ENCODE measurements at places on chromosomes 13 and 19. TPM values are rescaled to one million over a fixed set of nuclear protein-coding genes. Genes with fewer than 3 reads are reported as not detected.

- no peak for DNase-seq
These were observed 406.2 kb downstream of the LIG4 start for GRCh38 chr13:107809125-107809524.

- DNase-seq, result no peak
These were observed 27.7 kb downstream of the TMEM161A start for GRCh38 chr19:19110410-19111135.

- DNase-seq, result no peak
These were observed 19.3 kb upstream of the DPP9 start for GRCh38 chr19:4742723-4743646.

GRCh38 chr19:19628501-19629134 is 598 bp upstream of the LPAR2 start:
- DNase-seq, result no peak

DNA sequence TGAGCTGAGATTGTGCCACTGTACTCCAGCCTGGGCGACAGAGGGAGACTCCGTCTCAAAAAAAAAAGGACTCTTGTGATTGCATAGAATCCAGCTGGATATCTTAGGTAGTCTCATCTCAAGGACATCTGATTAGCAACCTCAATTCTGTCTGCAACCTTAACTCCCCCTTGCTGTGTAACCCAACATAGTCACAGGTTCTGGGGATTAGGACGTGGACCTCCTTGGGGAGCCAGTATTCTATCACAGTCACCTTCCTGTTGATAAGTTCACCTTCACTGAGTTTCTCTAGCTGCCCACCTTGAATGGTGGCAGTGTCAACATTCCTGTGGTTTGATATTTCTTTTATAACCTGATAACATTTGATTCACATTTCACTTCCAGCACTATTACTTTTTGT is 27.2 kb downstream of the GPR18 start:
- no peak for DNase-seq

- no peak for DNase-seq
These were observed 2.2 kb downstream of the CLEC11A start for GRCh38 chr19:50725218-50725910.

- DNase-seq, result no peak
These were observed 2.5 kb downstream of the ZNF428 start for GRCh38 chr19:43616954-43617353.

- no peak for DNase-seq
These were observed at the start of gene FOXO1 for GRCh38 chr13:40666045-40666932. TSS of gene FOXO1 (minus strand) at chr13:40666641. CDS start at chr13:40666212, 429 bp downstream.

DNA sequence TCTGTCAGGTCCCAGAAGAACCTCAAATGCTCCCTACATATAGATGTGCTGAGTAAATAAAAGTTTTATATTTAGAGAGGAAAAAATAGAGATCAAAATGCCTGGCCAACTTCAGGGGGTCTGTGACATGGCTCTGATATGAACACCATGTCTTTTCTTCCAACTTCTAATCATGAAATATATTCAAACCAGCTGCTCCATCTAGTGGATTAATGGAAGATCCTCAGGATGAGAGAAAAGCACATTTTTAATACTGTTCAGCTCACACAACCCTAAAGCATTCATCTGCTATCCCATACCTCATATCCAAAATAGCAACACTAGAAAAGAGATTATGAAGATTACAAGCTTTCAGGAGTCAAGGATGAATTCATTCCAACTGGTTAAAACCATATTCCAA is 56.0 kb upstream of the DOCK9 start:
- no peak for DNase-seq

GRCh38 chr13:49185264-49185663 is 34.9 kb upstream of the MLNR start:
- no peak for DNase-seq

GRCh38 chr19:39410831-39411080 is 1.7 kb upstream of the PLEKHG2 start:
- no peak for DNase-seq

GRCh38 chr19:33157906-33158305 is 26.0 kb downstream of the WDR88 start:
- no peak for DNase-seq

DNA sequence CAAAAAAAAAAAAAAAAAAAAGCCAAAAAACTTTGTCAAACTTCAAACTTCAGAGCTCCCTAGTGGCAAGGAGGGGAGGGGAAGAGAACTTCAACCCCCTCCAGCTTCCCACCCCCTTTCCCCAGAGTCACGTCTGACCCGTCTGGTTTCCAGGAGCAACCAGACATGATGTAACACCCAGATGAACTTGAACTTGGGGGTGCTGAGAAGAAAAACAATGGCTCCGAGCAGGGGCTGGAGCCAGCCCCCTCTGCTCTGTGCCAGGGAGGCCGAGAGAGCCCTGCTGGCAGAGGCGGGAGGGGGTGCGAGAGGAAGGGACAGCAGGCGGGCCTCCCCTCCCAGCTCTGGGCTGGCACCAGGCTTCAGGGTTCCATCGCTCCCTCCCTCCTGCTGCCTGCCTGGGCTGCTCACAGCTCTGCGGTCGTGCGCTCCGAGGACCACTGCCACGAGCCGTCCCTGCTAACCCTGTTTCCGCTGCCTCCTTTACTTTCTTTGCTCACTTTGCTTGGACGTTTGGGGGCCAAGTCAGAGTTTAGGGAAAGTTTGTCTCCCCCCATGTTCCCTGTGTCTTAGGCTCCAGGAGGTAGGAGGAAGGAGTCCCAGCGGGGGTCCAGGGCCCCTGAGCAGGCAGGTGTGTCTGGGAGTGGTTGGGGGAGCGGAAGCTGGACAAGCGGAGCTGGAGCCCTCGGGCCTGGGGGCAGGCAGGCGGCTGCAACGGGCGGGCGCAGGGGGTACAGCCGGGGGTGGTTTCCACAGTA is 11.1 kb downstream of the LYL1 start:
- peak; percentile 80 for DNase-seq

DNA sequence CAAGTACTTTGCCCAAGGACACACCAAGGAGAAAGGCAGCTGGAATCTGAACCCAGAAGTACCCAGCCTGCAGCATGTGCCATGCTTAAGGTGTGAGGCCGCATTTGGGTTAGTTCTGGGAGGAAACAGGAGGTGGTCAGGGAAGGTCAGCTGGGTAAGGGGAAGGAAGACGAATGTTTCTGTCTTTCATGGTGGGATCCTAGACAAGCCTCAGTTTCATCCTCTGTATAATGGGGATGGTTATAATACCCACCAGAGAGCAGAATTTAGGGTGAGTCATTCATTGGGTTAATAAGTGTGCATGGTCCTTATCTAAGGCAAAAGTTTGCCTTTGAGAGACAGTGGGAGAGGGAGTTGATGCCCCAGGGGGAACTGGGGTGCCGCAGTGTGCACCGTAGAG is 3.6 kb downstream of the CCDC61 start:
- no peak for DNase-seq

DNA sequence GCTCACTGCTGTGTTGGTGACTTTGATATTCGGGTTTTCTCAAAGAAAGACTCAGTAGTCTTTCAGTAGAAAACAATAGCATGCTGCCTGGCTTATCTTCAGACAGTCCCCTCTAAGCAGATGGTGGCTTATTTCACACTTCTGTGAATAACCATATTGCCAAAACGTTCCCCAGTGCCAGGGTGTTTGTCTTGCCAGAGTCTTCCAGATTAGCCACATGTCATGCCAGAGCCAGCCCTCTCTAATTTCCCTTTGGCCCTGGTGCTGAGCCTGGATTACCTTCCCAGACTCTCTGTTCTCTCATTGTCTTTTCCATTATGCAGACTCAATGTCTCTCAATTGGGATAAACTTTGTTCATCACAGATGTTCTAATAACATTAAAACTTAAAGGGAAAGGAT is 488.0 kb upstream of the ATXN8OS start:
- no peak for DNase-seq

DNA sequence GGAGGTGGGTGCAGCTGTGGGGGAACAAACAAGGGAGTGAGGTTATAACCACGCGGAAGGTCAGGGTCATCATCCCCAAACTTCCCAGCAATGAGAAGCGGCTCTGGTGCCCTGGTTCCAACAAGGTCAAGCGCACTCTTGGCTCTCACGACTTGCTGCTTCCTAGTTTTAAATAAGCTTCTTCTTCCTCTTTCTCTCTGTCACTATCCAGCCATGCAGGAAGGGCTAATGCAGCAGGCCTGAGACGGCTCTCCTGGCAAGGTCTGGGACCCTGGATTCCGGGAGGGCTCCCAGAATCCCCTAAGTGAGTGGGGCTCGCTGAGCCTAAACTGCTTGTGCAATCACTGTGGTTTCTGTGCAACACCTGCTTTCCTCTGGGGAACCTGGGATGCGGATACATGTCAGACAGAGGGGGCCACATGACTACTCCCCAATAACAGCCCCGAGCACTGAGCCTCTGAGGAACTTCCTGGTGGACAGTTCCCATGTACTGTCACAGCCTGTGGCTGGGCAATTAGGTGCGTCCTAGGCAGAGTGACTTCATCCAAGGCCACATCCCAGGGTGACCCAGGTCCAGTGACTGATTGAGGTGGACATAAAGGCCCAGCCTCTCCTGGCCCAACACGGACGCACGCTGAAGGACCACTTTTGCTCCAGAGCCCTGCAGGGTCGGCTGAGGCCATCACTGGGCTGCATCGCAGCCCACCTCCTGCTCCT is 24.2 kb downstream of the VRK3 start:
- DNase-seq, result no peak

DNA sequence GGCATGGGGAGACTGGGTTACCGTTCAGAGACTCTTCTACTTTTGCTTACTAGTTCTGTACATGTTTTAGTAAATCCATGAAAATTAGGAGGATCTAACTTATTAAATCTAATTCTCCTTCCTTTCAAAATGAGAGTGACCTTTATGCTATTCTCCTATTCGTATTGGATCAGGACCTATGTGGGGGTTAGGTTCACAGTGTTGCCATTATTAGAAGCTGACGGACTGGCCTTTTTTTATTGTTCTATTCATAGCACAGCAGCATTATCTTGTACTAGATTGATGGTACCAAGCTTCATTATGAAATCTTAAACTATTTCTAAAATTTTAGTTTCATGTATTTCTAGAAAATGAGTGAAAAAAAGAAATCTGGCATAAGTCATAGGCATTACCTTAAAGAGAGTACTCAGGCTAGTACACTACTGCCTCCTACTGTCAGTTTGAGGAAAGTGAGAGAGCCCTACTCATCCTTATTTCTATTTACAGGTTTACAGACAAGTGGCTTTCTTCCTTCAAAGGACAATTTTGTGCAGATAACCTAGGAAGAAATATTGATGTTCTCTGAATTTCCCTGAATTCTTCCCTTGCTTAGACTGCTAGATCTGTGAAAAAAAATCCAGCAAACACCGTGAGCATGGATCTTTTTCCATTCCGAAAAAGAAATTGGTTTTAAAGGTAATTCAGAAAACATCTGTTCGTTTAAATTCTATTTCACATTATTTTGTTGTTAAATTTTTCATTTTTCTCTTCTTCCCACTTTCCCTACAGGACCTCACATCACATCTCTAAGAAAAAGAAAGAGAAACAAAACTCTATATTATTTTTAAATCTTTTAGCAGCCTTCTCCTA is 485.5 kb downstream of the DIAPH3 start:
- DNase-seq, result no peak

DNA sequence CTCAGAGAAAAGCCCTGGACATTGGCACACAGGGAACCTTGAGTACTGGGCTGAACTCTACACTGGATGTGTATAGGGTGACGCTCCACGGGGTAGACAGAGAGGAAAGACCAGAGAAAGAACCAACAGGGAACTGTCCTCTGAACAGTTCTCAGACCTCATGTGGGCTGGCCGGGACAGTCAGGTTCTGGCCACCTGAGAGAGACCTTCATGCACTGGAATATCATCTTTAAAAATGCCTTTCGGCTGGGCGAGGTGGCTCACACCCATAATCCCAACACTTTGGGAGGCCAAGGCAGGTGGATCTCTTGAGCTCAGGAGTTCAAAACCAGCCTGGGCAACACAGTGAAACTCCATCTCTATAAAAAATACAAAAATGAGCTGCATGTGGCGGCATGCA is 143.8 kb upstream of the GJB6 start:
- no peak for DNase-seq

GRCh38 chr19:6340493-6341201 is 7.2 kb upstream of the ACER1 start:
- DNase-seq, result no peak

DNA sequence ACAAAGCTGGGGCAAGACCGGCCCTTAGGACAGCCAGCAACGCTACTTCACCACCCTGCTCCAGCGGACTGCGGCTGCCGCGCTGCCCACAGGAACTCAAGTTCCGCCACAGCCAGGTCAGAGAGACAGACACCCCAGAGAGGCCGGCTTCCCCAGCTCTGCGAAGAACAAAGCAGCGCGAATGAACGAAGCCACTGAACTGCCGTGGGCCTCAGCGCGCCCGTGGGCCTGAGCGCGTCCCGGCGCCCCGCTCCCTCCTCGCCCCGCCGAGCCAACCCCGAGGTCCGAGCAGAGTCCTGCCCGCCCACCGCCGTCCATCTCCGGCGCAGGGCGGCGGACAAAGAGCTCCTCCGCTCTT is 158.4 kb downstream of the RNF17 start:
- no peak for DNase-seq

- no peak for DNase-seq
These were observed 376.4 kb downstream of the FGF9 start for GRCh38 chr13:22047082-22047784.

Gene HIPK4
- total RNA-seq, result not detected

Gene CLEC4M
- total RNA-seq, result not detected

Gene CD33
- 4.7 TPM for total RNA-seq

Gene C13orf46
- total RNA-seq, result 0.85 TPM

Gene LIN37
- 5.4 TPM for total RNA-seq

Gene FCGBP
- total RNA-seq, result 7.7 TPM

Gene CEACAM20
- total RNA-seq, result not detected

Gene MAST1
- total RNA-seq, result 0.74 TPM

Gene ZNF793
- total RNA-seq, result 16.8 TPM

Gene RFPL4AL1
- total RNA-seq, result not detected

Gene DAPK3
- 71.9 TPM for total RNA-seq
